ENCODE measurements at places on chromosomes 2 and 18. TPM values are rescaled to one million over a fixed set of nuclear protein-coding genes. Genes with fewer than 3 reads are reported as not detected.

CD8B gene
- 20.8 TPM for total RNA-seq

SERPINB13 gene
- total RNA-seq: not detected

DNA sequence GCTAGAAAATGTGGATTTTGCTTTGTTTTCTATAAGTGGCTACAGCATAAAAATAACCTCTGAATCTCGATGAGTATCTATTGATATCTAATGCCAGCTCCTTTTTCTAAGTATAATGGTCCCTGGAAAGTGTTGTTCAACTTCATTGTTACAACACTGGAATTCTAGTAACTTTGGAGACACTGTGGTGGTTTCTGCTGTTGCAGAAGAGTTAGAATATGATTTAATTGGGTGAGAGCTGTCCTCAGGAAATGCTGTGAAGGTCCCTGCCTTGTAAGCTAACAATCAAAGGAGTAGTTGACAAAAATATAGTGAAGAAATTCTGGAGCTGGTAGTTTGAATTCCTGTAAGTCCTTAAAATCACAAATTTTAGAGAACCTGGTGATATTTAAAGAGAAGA, 62.1 kb downstream of the C18orf63 start:
- H3K36me3 ChIP-seq: no peaks in the 10 kb centered on the region
- H3K27ac ChIP-seq: no peak overlapping the region
- H3K4me3 ChIP-seq: no peak overlapping the region
- no peaks in the 10 kb centered on the region for H3K27me3 ChIP-seq
- DNase-seq: no peak
- no peaks in the 10 kb centered on the region for H3K4me1 ChIP-seq

DNA sequence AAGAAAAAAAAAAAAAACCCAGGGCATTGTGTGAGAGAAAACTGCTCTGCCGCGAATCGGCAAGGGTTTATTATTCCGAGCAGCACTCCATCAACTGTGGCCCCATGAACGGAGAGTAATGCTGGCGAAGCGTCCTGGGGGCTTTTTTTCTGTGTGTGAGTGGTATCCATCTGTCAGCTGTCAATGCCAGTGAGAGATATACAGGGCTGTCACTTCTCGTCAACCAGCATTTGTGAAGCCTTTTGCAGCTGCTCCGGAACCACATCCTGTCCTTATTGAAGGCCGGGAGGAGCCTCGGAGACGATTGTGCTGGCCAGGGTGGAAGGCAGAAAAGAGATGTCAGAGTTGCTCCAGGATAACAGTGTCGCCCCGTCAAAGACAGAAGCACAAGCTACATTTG, 356.9 kb upstream of the SMIM21 start:
- no peaks in the 10 kb centered on the region for H3K4me1 ChIP-seq
- no peaks in the 10 kb centered on the region for H3K36me3 ChIP-seq
- H3K27me3 ChIP-seq: no peaks in the 10 kb centered on the region
- no peak overlapping the region for H3K4me3 ChIP-seq
- DNase-seq: no peak
- H3K27ac ChIP-seq: no peak overlapping the region

GRCh38 chr18:600107-600506, 3.3 kb downstream of the CLUL1 start:
- no peak overlapping the region for H3K27ac ChIP-seq
- H3K36me3 ChIP-seq: no peaks in the 10 kb centered on the region
- DNase-seq: no peak
- H3K4me3 ChIP-seq: no peak overlapping the region
- H3K27me3 ChIP-seq: no peaks in the 10 kb centered on the region

GRCh38 chr2:217740178-217740577, 262.6 kb downstream of the TNS1 start:
- no peak overlapping the region for H3K4me3 ChIP-seq
- no peaks in the 10 kb centered on the region for H3K4me1 ChIP-seq
- DNase-seq: no peak
- H3K27ac ChIP-seq: no peak overlapping the region
- H3K36me3 ChIP-seq: no peaks in the 10 kb centered on the region
- no peaks in the 10 kb centered on the region for H3K27me3 ChIP-seq

DNA sequence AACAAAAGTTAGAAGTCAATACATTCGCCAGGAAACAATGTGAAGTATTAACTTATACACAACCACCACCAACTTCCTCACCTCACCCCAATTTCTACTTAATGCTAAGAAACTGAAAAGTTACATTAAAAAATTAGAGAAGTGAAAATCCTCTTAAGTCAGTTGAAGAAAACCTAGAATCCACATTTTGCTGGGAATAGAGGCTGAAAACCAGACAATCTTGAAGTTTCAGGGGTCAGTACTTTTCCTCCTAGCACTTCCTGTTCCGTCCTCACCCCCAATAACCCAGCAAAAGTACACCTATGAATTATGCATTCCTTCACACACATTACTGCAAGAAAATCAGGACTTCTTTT, 6.3 kb downstream of the YES1 start:
- DNase-seq: no peak
- no peaks in the 10 kb centered on the region for H3K4me1 ChIP-seq
- no peaks in the 10 kb centered on the region for H3K27me3 ChIP-seq
- peak overlapping the region; percentile 31 for H3K27ac ChIP-seq
- H3K36me3 ChIP-seq: no peaks in the 10 kb centered on the region
